ENCODE measurements at places on chromosomes 1 and 21.

DNA sequence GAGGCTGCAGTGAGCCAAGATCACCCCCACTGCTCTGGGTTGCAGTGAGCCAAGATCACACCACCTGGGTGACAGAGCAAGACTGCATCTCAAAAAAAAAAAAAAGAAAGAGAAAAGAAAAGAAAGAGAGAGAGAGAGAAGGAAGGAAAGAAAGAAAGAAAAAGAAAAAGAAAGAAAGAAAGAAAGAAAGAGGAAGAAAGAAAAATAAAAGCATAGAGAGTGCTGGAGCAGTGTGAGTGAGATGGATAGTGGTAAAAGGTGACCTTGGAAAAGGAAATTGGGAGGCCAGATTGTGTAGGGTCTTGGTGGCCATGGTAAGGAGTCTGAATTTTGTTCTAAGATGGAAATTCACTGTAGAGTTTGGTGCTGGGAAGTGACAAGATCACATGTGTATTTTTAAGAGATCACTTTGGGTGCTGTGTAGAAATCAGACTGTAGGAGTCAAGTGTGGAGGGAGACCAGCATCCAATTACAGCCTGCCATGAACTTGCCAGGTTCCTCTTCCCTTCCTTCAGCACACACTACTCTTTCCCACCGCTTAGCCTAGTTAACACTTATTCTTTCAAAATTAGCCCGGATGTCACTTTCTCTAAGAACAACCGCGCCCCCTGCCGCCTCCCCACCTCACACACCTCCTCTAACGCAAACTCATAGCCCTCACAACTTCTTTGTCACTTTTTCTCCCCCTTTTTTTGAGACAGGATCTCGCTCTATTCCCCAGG is 17.9 kb downstream of the MTX1 start:
- peak; percentile 81 for DNase-seq

DNA sequence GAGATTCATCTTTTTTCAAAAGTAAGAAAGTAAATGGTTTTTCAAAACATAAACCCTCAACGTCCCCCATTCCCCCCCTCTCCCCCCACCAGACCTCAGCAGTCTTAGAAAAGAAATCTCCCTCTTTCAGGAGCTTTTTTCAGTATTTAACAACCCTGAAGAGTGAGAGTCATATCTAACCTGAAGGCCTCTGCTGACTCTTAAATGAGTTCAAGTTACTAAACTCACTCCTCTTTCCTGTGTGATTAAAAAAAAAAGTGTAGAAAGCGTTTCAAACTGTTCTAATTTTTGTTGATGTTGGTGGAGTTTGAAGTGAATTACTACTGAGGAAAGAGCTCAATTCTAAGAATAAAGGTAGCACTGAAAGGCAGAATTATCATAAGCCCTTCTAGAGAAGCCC is 93.7 kb downstream of the VAV3 start:
- DNase-seq = no peak

- no peak for DNase-seq
Measured at GRCh38 chr1:238653693-238654321, 732.6 kb upstream of the CHRM3 start.

DNA sequence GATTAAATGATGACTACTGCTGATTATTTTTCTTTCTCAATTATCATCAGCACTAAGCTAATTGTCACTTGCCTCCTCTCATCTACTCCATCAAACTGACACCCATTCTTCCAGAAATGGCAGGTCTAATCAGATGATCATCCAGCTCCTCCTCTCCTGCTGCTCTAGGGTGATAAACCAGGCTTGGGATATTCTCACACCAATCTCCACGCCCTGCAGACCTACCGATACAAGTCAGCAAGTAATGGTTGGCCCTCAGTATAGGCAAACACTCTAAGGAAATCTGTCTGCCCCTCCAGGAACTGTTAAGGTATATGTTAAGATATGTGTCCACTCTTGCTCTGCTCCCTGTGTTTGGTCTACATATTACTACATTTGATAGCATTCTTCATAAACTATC is 36.3 kb upstream of the C1orf21 start:
- DNase-seq = no peak

GRCh38 chr1:170675865-170676264 is 11.9 kb downstream of the PRRX1 start:
- no peak for DNase-seq

- DNase-seq = no peak
Measured at GRCh38 chr1:17741052-17741451, 14.1 kb upstream of the ACTL8 start.

- no peak for DNase-seq
Measured at GRCh38 chr1:90413519-90413918, 303.6 kb downstream of the BARHL2 start.

DNA sequence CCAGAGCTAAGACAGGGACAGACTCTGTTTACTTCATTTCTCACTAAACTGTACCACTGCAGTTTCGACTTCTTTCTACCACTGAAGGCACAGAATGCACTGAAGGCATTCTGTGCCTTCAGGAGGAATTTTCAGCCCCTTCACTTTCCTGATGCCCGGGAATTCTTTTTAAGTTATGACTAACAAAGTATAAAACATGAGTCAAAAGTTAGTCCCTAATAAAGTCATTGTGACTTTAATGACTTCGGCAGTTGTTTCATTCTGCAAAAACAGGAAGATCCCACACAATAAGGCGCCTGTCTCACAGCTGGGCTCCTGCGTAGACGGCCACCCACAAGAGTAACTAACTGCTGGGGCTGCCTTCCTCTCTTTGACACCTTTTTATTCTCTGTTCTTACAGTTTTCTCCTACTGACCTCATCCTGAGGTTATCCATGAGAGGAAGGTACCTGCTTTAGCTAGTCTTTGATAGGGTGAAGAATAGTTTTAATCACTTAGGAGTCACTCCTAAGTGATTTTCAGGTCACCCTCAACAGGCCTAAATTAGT is 183.9 kb upstream of the SGIP1 start:
- DNase-seq = peak; percentile 55

DNA sequence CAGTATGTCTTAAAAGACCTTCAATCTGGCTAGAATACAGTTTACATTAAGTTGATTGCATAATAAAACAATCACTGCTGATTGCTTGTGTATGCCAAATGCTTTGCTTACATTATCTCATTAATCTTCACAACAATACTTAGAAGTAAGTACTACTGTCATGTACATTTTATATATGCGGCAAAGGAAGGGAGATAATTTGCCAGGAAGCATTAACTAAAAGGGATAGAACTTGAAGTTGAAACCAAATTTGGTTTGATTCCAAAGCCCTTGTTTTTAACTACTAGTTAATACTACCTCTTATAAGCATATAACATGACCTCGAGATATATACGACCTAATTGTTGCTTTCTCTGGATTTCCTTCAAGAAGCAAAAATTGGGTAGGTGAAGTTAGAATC is 155.8 kb downstream of the NTMT2 start:
- no peak for DNase-seq

GRCh38 chr1:54927472-54928240 is 40.7 kb upstream of the DHCR24 start:
- no peak for DNase-seq

- DNase-seq = no peak
Measured at GRCh38 chr21:45403825-45404729, 888 bp upstream of the COL18A1 start.

DNA sequence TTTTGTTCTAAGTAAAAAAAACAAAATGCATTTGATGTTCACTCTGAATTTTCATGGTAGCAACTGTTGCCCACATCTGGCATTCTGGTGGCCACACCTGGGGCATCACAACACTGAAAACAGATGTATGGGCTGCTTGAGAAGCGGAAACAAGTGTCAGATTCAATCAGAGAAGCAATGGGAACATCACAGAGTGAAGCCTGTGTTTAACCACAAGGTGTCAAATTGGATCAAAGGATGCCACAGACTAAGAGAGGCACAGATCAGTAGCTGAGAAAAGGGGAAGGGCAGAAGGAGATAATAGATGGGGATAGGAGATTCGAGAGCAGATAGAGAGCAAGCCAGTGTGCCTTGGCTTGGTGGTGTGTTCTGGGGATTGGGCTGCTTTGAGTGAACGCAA is 49.8 kb upstream of the MTF2 start:
- no peak for DNase-seq
